Stimulated activated CD8-positive, alpha-beta memory T cell treated with anti-CD3 and anti-CD28 coated beads, Interleukin-15, amount 100 ng/mL, for 1 hour (primary cell): ENCODE measurements at places on chromosomes 11 and 22.

DNA sequence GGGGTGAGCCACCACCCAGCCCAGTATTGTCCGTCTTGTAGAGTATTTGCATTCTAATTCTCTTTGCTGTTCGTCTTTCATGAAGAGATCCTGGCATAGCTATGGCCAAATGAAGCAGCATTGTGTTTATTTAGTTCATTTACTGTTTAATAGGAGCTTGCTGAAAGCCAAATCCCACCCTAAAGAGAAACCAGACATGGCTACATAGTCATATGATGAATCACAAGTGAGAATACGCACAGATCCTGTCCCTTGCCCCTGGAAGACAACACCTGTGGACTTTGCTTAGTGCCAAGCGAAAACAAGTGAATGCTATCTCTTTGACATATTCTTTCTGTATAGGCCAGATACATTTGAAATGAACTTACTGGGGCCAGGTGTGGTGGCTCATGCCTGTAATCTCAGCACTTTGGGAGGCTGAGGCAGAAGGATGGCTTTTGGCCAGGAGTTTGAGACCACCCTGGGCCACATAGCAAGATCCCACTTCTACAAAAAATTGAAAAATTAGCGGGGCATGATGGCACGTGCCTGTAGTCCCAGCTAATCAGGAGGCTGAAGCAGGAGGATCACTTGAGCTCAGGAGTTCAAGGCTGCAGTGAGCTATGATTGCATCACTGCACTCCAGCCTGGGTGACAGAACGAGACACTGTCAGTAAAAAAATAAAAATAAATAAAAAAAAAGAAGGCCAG is 5.1 kb upstream of the ARFGAP3 start:
- no peak for DNase-seq

GRCh38 chr11:112611771-112612170 is 349.4 kb upstream of the NCAM1 start:
- no peak for DNase-seq

- no peak for DNase-seq
These were observed 34.7 kb upstream of the CLNS1A start for GRCh38 chr11:77672264-77672663.

DNA sequence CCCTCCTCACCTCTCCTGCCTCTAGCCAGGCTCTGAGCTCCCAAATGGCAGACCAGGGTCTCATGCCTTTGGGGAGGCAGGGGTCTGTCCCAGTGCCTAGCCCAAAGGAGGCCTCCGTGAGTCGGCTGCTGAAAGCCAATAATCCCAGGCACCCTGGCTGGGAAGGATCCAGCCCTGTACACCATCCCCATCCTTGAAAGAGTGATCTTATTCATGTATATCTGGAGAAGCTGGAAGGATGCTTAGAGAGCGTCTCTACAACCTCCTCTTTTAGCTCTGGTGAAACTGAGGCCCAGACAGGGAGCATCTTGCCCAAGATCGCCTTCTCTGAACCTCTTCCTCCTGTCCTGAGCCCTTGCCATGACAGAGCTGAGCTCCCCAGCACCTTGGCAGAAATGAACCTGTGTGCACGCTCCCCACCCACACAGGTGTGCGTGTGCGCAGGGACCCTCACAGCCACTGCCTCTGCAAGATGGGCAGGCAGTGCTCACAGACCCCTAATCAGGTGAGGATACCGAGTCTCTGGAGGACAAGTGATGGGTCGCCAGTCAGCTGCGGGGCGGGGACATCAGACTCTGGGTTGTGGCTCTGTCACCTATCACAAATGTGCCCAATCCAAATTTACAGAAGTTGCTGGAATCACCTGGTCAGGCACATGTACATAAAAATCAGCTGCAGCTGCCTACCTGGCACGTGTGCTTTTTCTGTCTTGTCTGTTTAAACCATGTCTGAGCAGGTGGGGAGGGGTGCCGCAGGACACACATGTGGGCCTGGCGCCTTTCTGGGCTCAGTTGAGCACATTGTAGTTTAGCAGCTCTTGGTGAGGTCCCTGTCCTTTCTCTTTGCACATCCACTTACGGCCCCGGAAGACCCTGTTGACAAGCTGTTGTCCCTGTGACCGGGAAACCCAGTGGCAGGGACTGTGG is 49.3 kb upstream of the WNT7B start:
- DNase-seq, result no peak

DNA sequence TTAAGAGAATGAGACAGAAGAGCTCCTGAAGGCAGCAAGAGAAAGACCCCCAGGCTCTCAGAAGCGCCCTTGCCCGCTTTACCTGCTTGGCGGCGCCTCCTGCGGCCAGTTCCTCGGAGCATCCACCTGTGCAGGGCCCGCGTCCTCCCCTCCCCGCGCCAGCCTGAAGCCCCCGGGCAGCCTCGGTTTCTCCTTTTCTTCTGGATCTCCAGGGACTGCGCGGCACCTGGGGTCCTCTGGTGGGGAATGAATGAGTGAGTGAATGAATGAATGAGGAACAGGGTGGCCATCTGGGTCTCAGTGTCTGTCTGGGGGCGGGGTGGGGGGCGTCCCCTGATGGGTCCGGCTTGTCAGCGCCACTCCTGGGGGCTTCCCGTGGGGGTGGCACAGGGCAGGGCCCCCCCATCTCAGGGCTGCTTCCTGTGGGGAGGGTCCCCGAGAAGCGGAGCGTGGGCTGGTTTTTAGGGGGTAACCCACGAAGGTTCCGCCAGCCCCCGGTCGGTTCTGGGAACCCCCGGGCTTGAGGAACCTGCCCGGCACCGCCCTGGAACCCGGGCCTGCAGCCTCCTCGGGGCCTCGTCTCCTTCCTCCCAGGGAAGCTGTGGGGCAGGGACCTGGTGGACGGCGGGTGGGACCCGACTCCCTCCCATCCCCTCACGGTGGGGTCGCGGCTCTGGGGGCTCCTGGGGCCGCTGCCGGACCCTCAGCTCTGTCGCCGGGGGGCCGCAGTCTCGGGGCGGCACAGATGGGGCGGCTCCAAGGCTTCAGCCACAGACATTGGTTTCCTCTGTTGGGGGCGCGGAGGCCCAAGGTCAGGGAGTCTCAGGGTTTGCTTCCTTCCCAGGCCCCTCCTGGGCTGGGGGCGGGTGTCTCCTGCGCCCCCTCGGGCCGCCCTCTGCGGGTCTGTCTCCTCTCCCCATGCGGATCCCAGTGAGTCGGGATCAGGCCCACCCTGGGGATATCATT is 8.3 kb upstream of the KRTAP5-7 start:
- DNase-seq, result no peak

GRCh38 chr11:35247428-35247827 is 108.5 kb downstream of the CD44 start:
- DNase-seq, result no peak

DNA sequence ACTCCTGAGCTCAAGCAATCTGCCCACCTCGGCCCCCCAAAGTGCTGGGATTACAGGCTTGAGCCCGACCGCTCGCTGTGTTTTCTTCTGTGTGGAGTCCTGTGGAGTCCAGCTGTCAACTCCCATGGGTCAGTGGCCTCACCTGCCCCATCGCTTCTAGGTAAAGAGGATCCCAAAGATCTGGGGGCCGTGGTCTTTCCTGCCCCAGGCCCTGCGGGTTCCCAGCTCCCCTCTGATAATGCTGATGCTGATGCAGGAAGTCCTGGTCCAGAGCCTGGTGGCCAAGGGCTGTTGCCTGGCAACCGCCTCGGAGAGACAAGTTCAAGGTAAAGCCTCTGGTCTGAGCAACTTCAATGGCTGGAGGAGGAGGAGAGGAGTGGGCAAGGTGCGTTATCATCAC is 9.6 kb downstream of the SSTR3 start:
- no peak for DNase-seq

GRCh38 chr22:33429281-33429680 is 371.1 kb upstream of the SYN3 start:
- no peak for DNase-seq

DNA sequence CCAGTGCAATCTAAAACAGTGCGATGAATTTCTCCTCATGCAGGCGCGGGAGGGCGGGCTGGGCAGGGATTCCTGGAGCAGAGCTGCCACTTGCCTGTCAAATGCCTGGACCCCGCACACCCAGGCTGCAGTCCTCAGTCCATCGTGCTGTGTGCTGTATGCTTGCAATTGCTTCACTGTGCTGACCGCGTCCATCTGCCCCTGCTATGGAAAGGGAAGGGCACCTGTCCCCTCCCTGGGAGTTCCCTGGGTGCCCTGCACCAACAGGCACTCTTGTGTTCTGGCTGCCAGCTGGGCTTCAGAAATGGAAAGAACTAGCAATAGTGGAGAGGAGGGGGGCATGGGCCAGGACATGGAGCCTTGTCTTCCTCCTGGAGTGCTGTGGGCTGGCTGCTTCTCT is 185.4 kb upstream of the B3GAT1 start:
- no peak for DNase-seq

- DNase-seq, result no peak
These were observed 221.4 kb downstream of the TENM4 start for GRCh38 chr11:79219186-79220045.

- DNase-seq, result no peak
These were observed 18.4 kb downstream of the TECTA start for GRCh38 chr11:121119440-121119839.

GRCh38 chr22:20031732-20032406 is 11.0 kb downstream of the TANGO2 start:
- DNase-seq, result no peak

- no peak for DNase-seq
These were observed 199.1 kb upstream of the ZBED5 start for GRCh38 chr11:11056749-11057471.
